ENCODE measurements at places on chromosomes 2 and 18.
A peak's percentile ranks its signal among the peaks of the same experiment; 100 is the strongest.

DNA sequence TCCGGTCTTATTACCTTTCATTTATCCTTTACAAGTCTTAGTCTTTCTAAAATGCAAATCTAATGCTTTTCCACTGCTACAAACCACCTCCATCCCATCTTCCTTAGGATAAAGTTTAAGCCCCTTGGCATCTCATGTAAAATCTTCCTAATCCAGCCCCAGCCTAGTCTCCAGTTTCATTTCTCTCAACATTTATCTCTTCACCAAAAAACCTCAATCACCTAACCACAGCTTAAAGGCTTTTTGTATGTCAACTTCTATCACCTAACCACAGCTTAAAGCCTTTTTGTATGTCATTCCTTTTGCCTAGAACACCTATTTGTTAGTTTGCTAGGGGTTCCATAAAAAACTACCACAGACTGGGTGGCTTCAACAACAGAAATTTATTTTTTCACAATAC, 4.2 kb downstream of the TRAK2 start:
- DNase-seq, result no peak

DNA sequence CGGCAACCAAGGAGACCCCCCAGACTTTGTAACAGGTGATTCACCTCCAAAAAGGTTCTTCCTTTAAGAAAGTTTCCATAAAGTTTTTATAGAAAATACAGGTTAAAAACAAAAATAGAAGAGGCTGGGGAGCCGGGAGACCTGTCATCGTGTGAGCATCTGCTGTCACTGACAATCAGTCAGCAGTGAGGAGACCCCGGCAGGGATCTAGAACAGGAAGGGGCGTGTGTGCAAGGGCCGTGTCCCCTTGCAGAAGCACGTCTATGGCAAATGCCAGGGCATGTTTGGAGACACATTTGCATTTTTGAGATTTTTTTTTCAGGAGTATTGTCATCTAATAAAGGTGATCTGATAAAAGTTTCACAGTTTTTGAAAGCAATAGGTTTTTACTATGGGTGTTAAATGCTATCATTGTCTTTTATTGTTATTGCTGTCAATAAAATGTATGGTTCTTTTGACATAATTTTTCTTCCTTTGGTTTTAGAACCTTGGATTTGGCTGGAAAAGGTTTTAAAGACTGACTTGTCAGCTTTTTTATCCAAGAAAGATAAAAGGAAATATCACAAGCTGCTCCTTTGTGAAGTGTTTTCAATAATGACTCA, 52.1 kb downstream of the MTCL1 start:
- DNase-seq, result no peak

DNA sequence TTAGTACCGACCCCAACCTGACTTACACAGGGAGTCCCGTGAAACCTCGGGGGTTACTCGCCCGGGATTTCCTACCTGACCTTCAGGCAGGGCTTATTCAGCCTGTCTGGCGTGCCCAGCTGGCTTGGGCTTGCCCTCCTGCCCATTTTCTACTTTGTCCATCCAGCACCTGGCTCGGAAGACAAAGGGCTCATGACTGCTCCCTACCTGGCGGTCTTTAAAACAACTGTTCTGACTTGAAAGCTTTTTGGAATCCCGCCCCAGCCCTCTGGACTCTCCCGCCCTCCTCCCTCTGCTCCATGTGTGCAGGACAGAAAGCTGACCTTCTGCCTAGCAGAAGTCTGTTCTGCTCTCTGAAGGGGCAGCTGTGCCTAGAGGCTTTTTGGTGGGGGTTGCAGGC, 43.1 kb downstream of the ACKR3 start:
- no peak for DNase-seq

- DNase-seq, result no peak
Measured at GRCh38 chr2:156352911-156353310, 20.4 kb upstream of the NR4A2 start.

- no peak for DNase-seq
Measured at GRCh38 chr2:178219247-178219646, 24.9 kb downstream of the OSBPL6 start.

GRCh38 chr2:88651646-88652045, 24.4 kb upstream of the EIF2AK3 start:
- no peak for DNase-seq

DNA sequence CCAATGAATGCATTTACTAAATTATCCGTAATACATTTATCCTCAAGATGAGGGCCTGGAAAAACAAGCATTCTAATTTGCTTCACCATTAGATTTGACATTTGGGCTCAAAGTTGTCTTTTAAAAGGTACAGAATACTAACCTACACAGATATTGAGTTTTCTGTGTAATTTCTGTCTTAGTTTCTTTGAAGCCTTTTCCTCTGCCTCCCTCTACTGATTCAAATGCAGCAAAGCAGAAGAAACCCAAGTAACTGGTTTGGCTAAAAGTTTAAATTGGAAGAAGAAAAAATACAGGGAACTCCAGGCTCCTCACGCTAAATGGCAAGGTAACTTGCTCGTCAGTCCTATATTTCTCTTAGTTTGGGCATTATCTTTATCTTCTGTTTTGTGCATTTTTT, 53.3 kb upstream of the SLC5A7 start:
- DNase-seq, result peak; percentile 42

DNA sequence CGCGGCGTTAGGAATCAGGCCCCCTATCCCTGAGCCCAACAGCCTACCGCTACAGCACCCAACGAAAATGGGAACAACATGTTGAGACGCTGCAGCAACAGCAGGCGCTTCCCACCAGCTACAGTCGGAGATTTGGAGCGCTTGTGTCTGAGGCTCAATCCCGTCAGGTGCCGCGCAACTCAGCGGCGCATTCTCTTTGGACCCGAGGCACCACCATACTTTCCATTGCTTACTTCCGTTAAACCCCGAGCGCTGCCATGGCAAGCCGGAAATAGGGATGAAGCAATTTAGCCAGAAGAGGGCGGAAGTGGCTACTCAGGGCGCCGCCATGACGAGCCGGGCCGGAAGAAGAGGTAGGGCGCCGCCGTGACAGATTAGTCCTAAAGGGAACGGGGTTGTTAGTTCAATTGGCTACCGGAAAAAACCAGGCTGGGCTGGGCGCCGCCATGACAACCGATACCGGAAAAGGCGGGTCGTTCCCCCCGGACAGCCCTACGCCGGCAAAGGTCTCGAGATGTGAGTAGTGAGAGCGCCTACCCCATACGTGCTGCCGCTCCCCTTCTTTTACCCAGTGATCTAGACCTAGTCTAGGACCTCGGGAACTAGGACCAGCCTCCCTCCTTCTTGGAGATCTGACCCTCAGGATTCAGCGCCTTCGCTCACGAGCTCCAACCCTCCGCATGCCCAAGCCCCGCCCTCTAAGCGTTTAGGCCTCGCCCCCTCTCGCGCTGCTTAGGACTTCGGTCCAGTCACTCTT, at the start of gene CHCHD5:
Gene CHCHD5, plus strand, starts transcription at position 476 of the 757 bp plus-strand sequence. Its CDS starts 39 bp downstream, at position 515.
- DNase-seq, result peak; percentile 92

Data from urinary bladder (tissue), 4 donors.